ENCODE measurements at places on chromosomes 1 and 21. TPM values are rescaled to one million over a fixed set of nuclear protein-coding genes. Genes with fewer than 3 reads are reported as not detected.

The RHCE gene
- total RNA-seq: 0.45 TPM

The CNKSR1 gene
- total RNA-seq: 1.5 TPM

The NOTCH2 gene
- 62.4 TPM for total RNA-seq

The SNX7 gene
- total RNA-seq: 0.39 TPM

The KLHDC9 gene
- total RNA-seq: 1.2 TPM

The OR2T11 gene
- not detected for total RNA-seq

The RUNX3 gene
- 153 TPM for total RNA-seq

The SLC2A5 gene
- total RNA-seq: not detected

The CFHR4 gene
- total RNA-seq: not detected

The CACNA1E gene
- not detected for total RNA-seq

The TLCD4 gene
- 0.21 TPM for total RNA-seq

The ECM1 gene
- 1.1 TPM for total RNA-seq

The PTCH2 gene
- total RNA-seq: 0.61 TPM

The PAPPA2 gene
- total RNA-seq: 0.64 TPM

The ITLN2 gene
- total RNA-seq: not detected

The OR2T29 gene
- not detected for total RNA-seq

The SLC44A5 gene
- total RNA-seq: 0.40 TPM

The FCRL6 gene
- not detected for total RNA-seq

The CIART gene
- total RNA-seq: 1.5 TPM

The ERICH3 gene
- total RNA-seq: not detected

The TCHHL1 gene
- not detected for total RNA-seq

The PODN gene
- total RNA-seq: not detected

The KCNJ9 gene
- total RNA-seq: not detected

The EXOSC10 gene
- total RNA-seq: 62.1 TPM

The SELENBP1 gene
- total RNA-seq: not detected

The KRTAP6-1 gene
- total RNA-seq: not detected

The FMO5 gene
- total RNA-seq: 0.27 TPM

The G0S2 gene
- total RNA-seq: 92.7 TPM

The ACOT7 gene
- 94.6 TPM for total RNA-seq

The COP1 gene
- 34.2 TPM for total RNA-seq

The EIF4G3 gene
- total RNA-seq: 42.7 TPM

The CD1D gene
- not detected for total RNA-seq

The MYOM3 gene
- total RNA-seq: not detected

The GPR161 gene
- 0.88 TPM for total RNA-seq

The INAVA gene
- not detected for total RNA-seq

The WDR47 gene
- total RNA-seq: 10.1 TPM

The ASAP3 gene
- 0.58 TPM for total RNA-seq

The ANKRD45 gene
- total RNA-seq: not detected

The SYNC gene
- not detected for total RNA-seq

The RAB42 gene
- total RNA-seq: not detected

The LRRN2 gene
- total RNA-seq: not detected

The TMIGD3 gene
- total RNA-seq: 0.24 TPM

The LRRC8B gene
- total RNA-seq: 42.1 TPM

The PRSS38 gene
- total RNA-seq: not detected

The MMEL1 gene
- total RNA-seq: 1.2 TPM

The SLC25A34 gene
- total RNA-seq: 1.5 TPM

The HAO2 gene
- not detected for total RNA-seq

The SWT1 gene
- 2.3 TPM for total RNA-seq

The KRTAP12-2 gene
- not detected for total RNA-seq

The RNU1-1 gene
- 1,390 TPM for total RNA-seq

The GNAT2 gene
- total RNA-seq: 0.29 TPM

The TPTE gene
- not detected for total RNA-seq

The HES5 gene
- 0.17 TPM for total RNA-seq

The HNRNPCL1 gene
- not detected for total RNA-seq

Data from activated CD4-positive, alpha-beta memory T cell treated with anti-CD3 and anti-CD28 coated beads for 36 hours (primary cell).